ENCODE measurements at places on chromosomes 7 and 10.

- no peak for DNase-seq
Measured at GRCh38 chr7:40009301-40009700, 59.2 kb downstream of the CDK13 start.

DNA sequence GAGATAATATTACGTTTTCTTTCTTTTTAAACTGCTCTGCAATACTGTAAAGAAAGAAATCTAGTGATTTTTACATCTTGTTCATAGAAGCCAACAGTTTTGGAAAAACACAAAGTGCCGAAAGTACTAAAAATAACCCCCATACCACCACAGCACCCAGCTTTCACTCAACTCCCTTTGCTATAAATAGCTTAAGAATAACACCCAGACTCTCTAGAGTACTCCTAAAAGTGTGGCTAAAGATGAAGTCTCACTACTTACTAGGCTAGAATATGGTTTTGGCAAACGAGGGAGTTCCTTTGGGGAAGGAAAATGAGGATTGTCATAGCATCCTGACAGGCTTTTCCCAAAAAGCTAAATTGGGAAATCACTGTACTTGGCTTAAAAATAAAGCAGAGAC, 151.8 kb upstream of the ANK3 start:
- no peak for DNase-seq

DNA sequence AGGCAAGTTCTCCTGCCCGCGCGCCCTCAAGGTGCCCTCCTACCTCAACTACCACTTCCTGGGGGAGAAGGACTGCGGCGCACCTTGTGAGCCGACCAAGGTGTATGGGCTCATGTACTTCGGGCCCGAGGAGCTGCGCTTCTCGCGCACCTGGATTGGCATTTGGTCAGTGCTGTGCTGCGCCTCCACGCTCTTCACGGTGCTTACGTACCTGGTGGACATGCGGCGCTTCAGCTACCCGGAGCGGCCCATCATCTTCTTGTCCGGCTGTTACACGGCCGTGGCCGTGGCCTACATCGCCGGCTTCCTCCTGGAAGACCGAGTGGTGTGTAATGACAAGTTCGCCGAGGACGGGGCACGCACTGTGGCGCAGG, 1.4 kb downstream of the FZD1 start:
- no peak for DNase-seq

DNA sequence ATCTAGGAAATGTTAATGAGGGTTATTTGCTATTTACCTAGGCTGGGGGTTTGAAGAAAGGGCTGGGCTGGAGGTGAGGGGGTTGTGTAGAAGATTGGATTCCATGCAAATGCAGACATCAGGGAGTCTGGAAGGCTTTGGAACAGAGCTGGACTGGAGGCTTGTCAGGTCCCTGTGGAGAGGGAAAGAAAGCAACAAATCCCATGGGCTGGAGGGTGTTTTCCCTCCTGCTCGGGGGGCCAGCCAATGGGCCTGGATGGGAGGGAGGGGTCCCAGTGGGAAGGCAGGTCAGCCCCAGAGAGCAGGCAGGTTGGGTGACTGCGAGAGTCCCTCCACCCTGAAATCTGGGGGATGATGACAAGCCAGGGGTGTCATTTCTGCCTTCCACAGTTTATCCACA, 431.8 kb downstream of the RPS24 start:
- DNase-seq, result no peak

Measured in fibroblast of pulmonary artery (primary cell).